Activated T-helper 9 cell treated with anti-CD3 and anti-CD28 coated beads, Interleukin-2, amount 50 U/mL, for 16 hours (primary cell): ENCODE measurements at places on chromosomes 16 and 17.

DNA sequence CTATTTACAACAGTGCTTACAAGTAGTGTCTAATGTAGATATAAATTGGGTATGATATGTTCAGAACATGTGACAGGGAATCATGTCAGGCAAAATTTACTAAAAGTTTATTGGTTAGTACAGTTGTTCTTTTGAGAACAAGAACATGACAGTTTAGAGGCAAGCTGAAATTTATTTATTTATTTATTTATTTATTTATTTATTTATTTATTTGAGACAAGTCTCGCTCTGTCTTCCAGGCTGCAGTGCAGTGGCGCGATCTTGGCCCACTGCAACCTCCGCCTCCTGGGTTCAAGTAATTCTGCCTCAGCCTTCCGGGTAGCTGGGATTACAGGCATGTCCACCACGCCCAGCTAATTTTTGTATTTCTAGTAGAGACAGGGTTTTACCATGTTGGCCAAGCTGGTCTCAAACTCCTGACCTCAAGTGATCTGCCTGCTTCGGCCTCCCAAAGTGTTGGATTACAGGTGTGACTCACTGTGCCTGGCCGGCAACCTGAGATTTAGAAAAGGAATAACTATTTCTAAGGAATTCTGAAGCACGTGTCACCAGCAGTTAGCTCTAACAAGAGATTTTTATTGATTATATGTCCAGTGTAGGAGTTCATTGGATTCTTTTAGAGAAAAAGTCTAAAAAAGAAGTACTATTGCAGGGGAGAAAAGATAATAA lies 24.9 kb downstream of the MRTFB start:
- DNase-seq: no peak

- DNase-seq: no peak
Measured at GRCh38 chr16:17311333-17312093, 159.2 kb downstream of the XYLT1 start.

DNA sequence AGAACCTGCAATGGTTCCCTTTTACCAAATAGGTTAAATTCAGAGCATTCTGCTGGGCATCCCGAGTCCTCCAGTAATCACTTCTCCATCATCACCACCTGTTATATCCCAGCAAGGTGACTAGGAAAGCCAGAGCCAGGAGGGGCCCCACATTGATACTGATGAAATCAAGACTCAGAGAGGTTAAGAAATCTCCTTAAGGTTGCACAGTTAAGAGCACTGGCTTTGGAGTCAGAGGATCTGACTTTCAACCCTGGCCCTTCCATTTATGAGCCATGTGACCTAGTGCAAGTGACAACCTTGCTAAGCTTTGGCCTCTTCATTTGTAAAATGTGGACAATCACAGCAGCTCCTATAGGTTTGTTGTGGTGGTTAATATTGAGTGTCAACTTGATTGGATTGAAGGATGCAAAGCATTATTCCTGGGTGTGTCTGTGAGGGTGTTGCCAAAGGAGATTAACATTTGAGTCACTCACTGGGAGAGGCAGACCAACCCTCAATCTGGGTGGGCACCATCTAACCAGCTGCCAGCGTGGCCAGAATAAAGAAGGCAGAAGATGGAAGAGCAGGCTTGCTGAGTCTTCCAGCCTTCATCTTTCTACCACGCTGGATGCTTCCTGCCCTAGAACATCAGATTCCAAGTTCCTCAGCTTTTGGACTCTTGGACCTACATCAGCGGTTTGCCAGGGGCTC lies 194.2 kb upstream of the ASIC2 start:
- DNase-seq: no peak

GRCh38 chr16:30394592-30395154 lies 547 bp upstream of the ZNF48 start:
- DNase-seq: no peak

DNA sequence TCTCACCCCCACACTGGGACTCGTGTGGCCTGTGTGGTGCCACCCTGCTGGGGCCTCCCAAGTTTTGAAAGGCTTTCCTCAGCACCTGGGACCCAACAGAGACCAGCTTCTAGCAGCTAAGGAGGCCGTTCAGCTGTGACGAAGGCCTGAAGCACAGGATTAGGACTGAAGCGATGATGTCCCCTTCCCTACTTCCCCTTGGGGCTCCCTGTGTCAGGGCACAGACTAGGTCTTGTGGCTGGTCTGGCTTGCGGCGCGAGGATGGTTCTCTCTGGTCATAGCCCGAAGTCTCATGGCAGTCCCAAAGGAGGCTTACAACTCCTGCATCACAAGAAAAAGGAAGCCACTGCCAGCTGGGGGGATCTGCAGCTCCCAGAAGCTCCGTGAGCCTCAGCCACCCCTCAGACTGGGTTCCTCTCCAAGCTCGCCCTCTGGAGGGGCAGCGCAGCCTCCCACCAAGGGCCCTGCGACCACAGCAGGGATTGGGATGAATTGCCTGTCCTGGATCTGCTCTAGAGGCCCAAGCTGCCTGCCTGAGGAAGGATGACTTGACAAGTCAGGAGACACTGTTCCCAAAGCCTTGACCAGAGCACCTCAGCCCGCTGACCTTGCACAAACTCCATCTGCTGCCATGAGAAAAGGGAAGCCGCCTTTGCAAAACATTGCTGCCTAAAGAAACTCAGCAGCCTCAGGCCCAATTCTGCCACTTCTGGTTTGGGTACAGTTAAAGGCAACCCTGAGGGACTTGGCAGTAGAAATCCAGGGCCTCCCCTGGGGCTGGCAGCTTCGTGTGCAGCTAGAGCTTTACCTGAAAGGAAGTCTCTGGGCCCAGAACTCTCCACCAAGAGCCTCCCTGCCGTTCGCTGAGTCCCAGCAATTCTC lies 27.4 kb downstream of the STH start:
- DNase-seq: no peak

DNA sequence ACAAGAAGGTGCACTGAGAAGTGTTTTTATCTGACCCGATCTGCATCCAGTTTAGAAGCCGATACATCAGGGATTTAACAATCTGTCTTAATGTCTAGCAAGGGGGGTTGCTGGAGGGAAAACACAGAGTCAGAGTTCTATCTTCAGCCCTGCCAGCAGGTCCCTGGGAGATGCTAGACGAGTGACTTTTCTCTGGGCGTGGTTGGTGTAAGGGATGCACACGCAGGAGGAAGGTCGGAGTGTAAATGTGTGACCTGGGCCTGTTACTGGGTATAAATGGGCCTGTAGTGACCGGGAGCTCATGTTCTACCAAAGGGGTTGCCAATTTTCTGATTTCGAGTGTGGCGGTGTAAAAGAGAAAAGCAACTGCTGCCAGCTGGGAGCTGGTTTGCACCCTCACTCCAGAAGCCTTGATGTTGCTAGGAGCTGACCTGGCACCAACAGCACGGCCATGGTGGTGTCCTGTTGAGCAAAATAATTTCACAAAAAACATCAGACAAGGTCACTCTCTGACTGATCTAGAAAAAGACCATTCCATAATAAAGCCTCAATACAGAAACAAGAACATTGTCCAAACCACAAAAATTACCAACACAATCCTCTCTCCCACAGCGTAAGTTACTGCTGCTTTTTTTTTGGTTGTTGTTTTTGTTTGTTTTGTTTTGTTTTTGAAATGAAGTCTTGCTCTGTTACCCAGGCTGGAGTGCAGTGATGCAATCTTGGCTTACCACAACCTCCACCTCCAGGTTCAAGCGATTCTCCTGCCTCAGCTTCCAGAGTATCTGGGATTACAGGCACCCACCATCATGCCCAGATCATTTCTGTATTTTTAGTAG lies 1.3 kb upstream of the KCTD13 start:
- DNase-seq: no peak
